Pancreas (tissue), 10 donors: ENCODE measurements at places on chromosomes 3 and 15.

GRCh38 chr15:70475407-70475781, 288.0 kb downstream of the UACA start:
- DNase-seq, result no peak
- no peak overlapping the region for H3K4me3 ChIP-seq
- no peaks in the 10 kb centered on the region for H3K36me3 ChIP-seq
- no peaks in the 10 kb centered on the region for H3K4me1 ChIP-seq
- no peak overlapping the region for H3K27ac ChIP-seq
- H3K27me3 ChIP-seq, result no peaks in the 10 kb centered on the region

GRCh38 chr3:24149032-24149431, 203.9 kb downstream of the NR1D2 start:
- H3K27me3 ChIP-seq, result no peaks in the 10 kb centered on the region
- H3K4me3 ChIP-seq, result no peak overlapping the region
- no peak overlapping the region for H3K27ac ChIP-seq

DNA sequence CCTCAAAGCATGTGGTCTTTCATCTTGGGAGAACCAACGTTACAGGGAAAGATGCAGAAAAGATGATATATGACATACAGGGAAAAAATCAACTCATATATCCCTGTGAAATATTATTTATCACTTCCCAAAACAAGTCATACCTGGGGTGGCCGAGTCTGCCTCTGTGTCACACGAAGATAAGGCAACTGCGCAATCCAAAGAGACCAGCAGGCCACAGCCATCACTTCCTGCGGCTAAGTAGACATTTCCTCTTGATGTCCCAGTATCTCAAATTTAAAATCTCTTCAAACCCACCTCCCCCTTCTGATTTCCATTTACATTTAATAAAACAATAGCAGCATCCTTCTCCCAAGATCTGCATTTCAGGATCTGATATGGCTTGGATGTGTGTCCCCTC, 71.5 kb downstream of the IGF2BP2 start:
- no peaks in the 10 kb centered on the region for H3K36me3 ChIP-seq
- H3K27me3 ChIP-seq, result no peaks in the 10 kb centered on the region
- DNase-seq, result no peak
- H3K4me1 ChIP-seq, result no peaks in the 10 kb centered on the region
- no peak overlapping the region for H3K4me3 ChIP-seq

GRCh38 chr3:134618478-134619300, 32.1 kb downstream of the KY start:
- H3K27me3 ChIP-seq, result no peaks in the 10 kb centered on the region
- no peaks in the 10 kb centered on the region for H3K36me3 ChIP-seq
- H3K27ac ChIP-seq, result no peak overlapping the region

DNA sequence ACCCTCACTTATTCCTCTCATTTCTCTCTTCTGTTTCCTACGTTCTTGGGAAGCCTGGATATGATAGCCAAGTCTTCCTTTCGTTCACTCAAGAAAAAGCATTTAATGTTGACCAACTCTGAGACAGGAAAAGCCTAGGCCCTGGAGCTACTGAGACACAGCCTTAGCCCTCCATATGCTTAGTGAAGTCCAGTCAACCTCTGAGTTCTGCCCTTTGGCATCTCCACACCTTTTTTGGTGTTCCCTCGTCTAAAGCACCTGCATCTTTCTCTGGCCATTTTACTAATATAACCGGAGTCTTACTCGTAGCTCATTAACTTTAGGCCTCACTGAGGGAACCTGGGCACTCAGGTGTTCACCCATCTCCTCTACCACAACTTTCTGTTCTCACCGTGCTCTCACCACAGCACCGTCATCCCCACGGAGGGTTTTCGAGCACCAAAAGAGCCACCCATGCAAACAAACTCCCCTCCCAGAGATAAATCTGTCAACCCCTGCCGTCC, 632 bp downstream of the MTHFS start:
- peaks cover 6% of the 10 kb centered on the region for H3K36me3 ChIP-seq
- no peak for DNase-seq
- no peaks in the 10 kb centered on the region for H3K27me3 ChIP-seq
- H3K4me3 ChIP-seq, result peak overlapping the region; percentile 75
